ENCODE measurements at places on chromosomes 2 and 18.

GRCh38 chr2:152740743-152741328 lies 22.4 kb downstream of the ARL6IP6 start:
- no peak for DNase-seq

GRCh38 chr2:240584486-240585031 lies 2.0 kb upstream of the CAPN10 start:
- DNase-seq = no peak

DNA sequence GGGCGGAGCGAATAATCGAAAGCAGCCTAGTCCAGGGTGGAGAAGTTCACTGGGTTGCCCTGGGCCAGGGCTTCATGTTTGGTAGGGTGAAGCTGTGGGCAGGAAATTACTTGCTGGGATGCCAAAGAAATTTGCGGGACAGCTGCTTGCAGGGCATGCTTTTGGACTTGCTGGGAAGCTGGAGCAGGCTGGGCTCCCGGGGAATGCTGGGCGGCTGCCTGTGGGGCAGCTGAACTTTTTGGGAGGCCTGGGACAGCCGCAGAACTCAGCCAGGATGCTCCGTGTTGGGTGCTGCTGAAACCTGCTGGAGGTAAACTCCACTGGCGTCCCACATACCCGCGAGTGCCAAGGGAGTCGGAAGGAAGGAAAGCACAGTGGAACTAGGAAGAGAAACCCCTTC lies 31.9 kb downstream of the ASB1 start:
- DNase-seq = no peak

- no peak for DNase-seq
These were observed 161.8 kb downstream of the LNPK start for GRCh38 chr2:175840256-175840655.

DNA sequence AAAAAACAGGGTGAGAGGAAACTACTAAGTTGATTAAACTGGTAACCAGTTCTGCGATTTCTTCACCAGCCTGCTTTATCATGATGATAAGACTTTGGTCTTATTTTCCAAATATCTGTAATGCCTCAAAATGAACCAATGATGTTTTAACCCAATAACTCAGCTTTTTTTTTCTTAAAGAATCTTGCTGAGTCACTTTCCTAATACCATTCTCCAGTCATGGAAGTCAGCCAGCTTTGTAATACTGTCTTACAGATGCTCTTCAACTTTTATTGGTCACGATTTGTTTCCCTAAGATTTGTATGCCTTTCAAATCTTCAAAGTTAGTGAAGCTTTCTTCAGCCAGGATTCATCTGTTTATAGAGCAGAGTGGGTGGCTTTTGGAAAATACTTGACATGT lies 47.7 kb upstream of the SMIM21 start:
- no peak for DNase-seq
